ENCODE measurements at places on chromosomes 6 and 20.
A peak's percentile ranks its signal among the peaks of the same experiment; 100 is the strongest.

DNA sequence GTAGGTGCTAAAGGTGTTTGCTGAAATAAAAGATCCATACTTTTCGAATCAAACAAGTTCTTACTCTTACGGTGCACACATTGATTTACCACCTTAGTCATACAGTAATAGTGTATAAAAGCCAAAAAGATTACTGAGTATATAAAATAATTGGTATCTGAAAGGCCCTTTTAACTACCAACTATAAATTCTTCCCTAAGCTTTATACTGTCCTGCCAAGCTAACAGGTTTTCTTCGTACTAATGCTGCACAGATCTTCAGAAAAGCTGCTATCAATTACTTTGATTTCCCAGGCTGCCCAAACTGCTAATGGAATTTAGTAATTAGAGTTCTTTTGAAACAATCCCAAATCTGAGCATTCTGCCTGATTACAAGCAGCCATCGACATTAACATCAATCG lies 97.5 kb downstream of the PRKN start:
- DNase-seq: no peak

GRCh38 chr6:169530752-169531123 lies 171.1 kb downstream of the WDR27 start:
- DNase-seq: no peak

GRCh38 chr6:159728531-159728964 lies 1.2 kb downstream of the WTAP start:
- DNase-seq: peak; percentile 13

DNA sequence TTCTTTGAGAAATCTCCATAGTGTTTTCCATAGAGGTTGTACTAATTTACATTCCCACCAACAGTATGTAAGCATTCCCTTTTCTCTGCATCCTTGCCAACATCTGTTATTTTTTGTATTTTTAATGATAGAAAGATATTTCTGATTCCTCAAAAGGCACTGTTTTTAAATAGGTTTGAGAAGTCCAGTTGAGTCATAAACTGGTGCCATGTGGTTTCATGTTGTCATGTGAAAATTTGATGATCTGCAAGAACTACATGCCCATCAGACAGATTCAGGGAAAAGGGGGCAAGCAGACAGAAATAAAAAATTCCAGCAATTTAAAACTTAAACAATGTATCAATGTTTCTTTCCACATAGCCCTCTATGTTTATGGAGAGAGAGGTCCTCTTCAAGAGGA lies 227.5 kb downstream of the KCNQ5 start:
- no peak for DNase-seq

DNA sequence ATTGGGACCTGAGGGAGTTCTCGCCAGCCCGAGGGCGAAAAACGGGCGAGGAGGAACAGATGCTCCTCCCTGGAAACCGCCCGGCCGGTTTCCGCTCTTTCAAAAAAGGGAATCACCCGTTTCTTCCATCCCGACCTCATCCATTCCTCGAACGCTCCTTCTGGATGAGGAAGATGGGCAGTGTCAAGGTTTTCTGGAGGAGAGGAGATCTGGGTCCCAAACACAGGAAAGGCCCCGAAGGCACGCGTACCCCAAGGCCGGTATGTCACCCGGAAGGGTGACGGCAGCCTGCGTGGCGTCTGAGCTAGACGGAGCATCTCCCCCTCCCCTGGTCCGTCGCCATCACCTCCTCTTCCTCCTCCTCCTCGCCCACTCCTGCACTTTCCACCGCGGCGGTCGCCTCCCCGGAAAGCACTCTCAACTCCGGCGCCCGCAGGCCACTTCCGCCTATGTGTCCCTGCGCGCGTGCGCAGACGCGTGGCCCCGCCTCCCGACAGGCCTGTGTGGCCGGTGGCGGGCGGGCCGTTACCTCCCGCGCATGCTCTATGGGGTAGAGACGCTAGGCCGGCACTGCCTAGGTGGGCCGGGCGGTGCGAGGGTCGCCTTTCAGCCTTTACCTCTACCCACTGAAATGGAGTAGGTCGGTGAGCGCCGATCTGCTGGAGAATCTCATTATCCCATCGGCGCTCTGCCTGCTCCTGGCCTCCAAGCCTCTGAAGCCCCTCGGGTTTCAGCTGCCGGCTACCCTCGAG lies at the start of gene SLC35B3:
SLC35B3 (minus strand) TSS at position 453 of the 752 bp plus-strand sequence.
- DNase-seq: peak; percentile 93

- no peak for DNase-seq
These were observed 4.2 kb upstream of the BLCAP start for GRCh38 chr20:37531856-37532255.

- DNase-seq: no peak
These were observed 3.2 kb downstream of the BHLHE23 start for GRCh38 chr20:63003546-63003945.

DNA sequence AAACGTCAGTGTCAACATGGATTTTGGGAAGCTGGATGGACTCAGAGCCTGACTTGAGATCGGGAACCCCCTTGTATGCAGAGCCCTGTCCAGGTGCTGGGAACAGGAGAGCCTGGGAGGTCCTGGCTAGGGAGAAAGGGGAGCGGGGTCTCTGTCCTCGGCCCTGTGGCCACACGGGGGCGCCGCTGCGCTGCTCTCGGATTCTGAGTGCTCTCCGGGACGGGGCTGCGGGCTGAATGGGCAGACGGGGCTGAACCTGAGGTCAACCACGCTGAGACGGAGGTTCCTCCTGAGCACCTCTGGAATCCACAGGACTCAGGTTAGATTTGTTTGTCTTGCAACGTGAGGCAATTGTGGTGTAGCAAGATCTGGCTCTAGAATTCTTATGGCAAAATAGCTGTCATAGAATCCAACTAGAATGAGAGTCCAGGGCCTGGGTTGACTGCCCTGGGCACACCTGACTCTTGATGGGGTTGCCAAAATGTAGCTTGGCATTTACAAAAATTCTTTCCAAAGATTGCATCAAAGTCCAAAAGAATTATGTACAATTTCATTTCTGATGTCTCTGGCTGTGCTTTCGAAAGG lies 20.6 kb upstream of the HLA-F start:
- DNase-seq: peak; percentile 44

GRCh38 chr6:151716526-151716932 lies 91.0 kb upstream of the ESR1 start:
- peak; percentile 33 for DNase-seq

DNA sequence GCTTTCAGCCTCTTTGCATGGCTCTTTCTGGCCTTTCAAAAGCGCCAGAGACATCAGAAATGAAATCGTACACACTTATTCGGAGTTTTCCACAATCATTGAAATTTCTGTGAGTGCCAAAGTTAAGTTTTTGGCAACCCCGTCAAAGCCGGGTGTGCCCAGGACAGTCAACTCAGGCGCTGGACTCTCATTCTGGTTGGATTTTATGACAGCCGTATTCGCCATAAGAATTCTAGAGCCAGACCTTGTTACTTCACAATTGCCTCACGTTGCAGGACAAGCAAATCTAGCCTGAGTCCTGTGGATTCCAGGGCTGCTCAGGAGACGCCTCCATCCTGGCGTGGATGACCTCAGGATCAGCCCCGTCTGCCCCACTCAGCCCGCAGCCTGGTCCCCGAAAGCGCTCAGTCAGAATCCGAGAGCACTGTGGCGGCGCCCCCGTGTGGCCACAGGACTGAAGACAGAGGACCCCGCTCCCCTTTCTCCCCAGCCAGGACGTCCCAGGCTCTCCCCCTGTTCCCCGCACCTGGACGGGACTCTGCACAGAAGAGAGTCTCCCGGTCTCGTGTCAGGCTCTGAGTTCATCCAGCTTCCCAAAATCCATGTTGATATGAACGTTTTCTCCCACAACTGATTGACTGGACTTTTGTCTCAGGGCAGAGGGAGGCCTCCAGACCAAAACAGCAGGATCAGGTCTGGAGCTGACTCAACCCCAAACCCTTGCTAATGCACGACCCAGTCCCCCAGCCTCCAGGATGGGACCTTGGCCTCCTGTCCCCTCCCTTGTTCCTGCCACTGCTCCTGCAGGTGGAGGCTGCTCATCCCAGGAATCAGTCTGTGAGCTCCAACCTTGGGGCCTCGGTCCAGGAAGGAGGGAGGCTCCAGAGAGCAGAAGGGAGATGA lies 38.2 kb downstream of the MICA start:
- peak; percentile 51 for DNase-seq

GRCh38 chr20:3925899-3926638 lies 36.9 kb downstream of the PANK2 start:
- DNase-seq: no peak

GRCh38 chr6:166591961-166592520 lies 5.6 kb upstream of the RAMACL start:
- no peak for DNase-seq

DNA sequence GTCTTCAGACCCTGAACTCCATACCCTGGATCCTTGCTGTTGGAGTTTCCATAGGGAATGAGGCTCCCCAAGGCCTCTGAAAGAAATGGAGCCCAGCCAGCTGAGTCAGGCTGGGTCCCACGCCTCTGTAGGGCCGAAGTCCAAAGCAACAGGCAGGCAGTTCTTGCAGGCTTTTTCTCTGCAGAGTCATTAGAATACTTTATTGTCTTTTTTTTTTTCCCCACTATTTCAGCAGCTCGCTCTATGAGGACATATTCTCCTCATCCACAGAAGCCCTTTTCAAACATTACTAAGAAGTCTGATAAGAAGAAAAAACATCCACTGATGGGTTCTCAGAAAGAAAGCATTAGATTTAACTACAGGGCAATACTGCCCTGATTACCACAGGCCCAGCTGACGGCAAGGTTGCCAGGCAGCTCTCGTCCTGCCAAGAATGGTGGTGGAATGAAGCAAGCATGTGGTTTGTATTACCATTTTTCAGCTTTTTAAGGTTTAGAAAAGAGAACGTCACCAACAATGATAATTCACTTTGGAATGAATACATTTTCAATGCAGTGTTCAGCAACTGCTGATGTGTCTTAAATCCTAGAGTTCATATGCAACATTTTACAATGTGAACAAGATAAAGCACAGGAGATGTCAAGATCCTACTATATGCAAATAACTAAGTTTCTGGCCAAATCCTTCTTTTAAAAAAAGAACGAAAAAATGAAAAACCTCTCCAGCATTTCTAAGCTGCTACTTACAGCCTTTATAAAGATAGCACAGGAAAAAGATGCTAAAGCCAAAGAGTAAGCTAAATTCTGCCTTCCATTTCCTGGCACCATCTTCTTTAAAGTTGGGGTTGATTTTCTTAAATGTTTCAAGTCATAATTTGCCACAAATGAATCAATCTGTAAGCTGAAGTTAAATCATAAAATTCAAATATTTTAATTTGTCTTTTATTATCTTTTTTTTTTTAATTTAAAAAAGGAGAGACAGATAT lies 223.6 kb upstream of the CITED2 start:
- peak; percentile 78 for DNase-seq

- DNase-seq: peak; percentile 72
These were observed 84.4 kb downstream of the SYNE1 start for GRCh38 chr6:152552616-152553209.

DNA sequence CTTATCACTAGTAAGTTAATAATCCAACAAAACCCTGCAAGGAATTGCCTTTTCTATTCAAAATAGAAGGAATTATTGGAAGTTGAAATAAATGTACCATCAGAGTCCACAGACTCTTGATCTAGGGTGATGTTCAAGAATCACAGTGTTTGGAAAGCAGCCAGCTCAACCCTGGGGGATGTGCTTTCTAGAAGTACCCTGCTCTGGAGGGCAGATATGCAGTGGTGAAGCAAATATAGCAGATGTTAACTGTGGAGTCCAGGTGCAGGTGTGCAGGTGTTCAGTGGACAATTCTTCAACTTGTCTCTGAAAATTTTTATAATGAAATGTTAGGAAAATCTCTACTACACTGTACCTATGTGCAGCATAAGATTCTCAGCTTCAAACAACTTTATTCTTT lies 9.1 kb upstream of the INSM1 start:
- DNase-seq: no peak

GRCh38 chr6:118285791-118286190 lies 262.3 kb upstream of the PLN start:
- no peak for DNase-seq

- no peak for DNase-seq
These were observed 17.0 kb downstream of the SIRT5 start for GRCh38 chr6:13591205-13591921.

DNA sequence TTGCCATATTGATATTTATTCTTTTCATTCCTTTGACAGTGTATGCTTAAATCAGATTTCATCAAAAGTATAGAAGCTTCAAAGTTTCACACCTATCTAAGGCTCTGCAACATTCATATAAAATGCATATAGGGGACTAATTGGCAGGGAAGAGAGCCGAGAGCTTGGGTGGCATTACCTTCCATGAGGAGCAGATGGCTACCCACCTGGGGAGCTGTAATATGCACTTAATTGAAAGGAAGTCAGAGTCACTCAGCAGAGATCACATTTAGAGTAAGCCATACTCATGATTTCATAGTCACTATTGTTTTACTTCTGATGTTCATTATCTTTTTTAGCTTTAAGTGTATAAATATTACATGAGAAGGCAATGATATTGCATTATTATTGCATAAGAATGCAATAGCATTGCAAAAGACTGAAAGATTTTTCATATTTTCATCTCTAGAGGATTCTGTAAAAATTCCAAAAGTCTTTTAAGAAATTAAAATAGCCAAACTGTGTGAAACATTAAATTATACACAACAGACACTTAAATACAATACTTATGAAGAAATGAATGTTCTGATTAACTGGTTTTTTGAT lies 1305.2 kb downstream of the EPHA7 start:
- DNase-seq: no peak

DNA sequence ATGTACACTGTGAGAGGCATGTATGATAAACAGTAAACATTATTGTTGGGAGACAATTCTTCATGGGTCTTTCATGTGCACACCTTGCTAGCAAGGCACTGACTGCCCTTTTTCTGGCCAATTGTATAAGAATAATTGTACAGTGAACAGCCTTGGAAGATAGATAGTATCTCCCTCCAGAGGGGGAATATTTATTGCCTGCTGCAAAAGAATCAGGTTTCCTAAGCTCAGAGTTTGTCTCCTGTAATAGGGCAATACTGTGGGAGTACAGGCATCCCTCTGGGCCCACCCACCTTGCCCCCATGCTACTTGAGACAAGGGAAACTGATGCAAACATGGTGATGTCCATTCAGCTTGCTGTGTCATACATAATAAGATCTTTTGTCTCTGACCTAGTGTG lies 442.2 kb downstream of the HDGFL1 start:
- no peak for DNase-seq

- DNase-seq: no peak
These were observed 190.8 kb upstream of the BMP2 start for GRCh38 chr20:6576726-6577125.

DNA sequence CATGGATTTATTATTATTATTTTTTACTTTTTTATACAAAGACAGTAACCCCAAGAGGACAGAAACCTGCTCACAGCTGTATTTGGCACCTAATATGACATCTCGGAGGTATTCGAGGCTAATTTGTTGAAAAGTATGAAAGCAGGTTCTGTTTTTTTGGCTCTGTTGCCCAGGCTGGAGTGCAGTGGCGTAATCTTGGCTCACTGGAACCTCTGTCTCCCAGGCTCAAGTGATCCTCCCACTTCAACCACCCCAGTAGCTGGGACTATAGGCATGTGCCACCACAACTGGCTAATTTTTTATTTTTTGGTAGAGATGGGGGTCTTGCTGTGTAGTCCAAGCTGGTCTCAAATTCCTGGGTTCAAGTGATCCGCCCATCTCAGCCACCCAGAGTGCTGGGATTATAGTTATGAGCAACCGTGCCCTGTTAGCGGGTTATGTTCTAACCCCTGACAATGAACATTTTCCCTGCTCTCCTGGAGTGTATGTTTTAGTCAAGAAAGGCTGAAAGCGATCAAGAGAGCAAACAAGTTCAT lies 53.7 kb upstream of the ZNF217 start:
- no peak for DNase-seq

GRCh38 chr20:46507760-46508407 lies 5.5 kb downstream of the ZNF334 start:
- DNase-seq: no peak

GRCh38 chr6:140175486-140175885 lies 801.0 kb upstream of the CITED2 start:
- DNase-seq: peak; percentile 5

GRCh38 chr6:158043008-158043407 lies 61.3 kb downstream of the SYNJ2 start:
- no peak for DNase-seq

All from epithelial cell of esophagus (primary cell).